ENCODE measurements at places on chromosomes 13 and 19.

DNA sequence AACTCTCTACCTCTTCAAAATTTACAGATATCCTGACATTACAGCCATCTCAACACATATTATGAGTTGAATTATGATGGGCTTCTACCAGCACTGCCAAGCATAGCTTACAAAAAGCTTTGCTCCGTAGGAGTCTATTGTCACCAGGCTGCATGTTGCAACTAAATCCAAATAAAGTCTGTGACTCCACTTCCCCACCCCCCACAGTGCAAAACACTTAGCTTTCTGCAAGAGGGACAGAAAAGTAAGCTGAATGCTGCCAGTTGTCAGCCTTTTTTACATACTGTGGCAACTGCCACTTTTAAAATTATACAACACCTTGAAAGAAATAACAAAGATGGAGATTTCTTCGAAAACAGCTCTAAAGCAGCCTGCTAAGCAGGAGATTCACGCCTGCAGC lies 189.1 kb downstream of the FGF14 start:
- DNase-seq: no peak

DNA sequence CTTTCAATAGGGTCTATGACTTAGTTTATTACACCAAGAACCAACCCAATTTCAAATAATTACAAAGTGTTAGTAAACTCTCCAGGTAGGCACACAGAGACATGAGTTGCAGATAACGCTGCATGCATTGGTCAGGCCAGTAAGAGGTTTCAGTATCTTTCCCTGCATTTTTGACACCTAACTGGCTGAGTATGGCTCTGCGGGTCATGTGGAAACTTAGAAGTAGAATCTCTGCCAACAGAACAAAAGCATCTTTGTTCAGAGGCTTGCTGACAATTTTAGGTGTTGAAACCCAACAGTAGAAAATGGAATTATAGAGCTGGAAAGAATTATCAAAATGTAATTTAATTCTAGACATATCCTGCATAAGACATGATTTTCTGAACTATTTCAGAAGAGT lies 25.3 kb downstream of the HTR2A start:
- DNase-seq: no peak

DNA sequence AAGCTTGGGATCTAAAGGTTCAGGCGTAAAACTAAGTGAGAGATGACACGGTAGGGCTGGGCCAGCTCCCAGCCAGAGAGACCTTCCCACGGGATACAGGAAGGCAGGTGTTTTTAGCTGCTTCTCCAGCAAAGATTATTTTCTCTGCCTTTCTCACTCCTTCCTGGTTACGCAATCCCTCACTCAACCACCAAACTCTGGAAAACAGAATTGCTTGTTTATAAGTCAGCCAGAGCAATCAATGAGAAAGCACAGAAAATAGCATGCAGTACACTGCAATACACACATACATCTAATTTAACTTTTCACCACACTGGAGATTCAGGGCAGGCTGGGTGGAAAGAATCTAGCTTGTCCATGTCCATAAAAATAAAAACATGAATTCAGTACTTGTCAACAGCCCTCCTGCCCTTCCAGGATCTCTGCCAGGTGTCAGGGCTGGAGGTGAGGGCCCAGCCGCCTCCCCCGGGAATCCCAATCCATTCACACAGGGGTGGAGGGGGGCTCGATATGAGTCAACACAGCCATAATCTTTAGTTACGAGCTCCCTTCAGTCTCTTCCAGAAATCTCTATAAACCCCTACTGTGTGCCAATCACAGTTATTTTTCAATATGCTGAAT lies 12.2 kb downstream of the RHPN2 start:
- DNase-seq: no peak

DNA sequence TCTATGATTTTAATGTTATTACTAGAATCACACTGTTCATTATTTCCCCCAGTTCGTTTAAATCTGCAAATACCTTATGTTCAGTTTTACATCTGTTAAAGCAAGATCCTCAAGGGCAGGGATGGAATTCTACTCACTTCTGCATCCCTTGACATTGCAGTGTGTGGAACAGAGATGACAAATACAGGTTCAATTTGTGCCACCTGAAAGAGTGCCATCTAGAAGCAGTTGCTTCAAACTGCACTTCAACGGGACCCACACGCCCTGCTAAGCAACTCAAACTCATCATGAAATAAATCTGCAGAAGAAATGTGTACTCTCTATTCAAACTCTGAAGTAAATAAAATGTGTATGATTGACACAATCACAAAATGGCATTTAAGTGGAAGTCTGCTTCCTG lies 44.5 kb downstream of the RUBCNL start:
- DNase-seq: no peak

DNA sequence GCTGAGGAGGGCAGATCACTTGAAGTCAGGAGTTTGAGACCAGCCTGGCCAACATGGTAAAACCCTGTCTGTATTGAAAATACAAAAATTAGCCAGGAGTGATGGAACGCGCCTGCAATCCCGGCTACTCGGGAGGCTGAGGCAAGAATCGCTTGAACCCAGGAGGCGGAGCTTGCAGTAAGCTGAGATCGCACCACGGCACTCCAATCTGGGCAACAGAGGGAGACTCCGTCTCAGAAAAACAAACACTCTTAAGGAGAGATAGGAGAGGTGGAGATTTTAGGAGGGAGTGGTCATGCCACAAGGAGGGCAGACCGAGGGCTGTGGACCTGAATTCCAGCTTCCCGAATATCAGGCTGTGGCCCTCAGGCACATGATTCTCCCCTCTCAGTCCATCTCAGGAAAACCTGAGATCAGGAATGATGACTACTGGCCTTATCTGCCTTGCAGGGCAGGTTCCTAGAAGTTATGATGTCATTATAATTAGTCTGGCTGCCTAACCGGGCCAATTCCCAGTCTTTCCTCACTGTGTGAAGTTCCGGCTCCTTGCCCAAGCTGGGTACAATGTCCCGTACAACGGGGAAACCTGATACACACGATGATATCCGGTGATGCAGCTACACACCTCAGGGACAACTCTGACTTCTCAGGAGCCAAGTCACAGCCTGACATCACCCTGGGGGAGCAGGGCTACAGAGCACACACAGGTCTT lies 2.5 kb downstream of the SLC35E1 start:
- DNase-seq: no peak

DNA sequence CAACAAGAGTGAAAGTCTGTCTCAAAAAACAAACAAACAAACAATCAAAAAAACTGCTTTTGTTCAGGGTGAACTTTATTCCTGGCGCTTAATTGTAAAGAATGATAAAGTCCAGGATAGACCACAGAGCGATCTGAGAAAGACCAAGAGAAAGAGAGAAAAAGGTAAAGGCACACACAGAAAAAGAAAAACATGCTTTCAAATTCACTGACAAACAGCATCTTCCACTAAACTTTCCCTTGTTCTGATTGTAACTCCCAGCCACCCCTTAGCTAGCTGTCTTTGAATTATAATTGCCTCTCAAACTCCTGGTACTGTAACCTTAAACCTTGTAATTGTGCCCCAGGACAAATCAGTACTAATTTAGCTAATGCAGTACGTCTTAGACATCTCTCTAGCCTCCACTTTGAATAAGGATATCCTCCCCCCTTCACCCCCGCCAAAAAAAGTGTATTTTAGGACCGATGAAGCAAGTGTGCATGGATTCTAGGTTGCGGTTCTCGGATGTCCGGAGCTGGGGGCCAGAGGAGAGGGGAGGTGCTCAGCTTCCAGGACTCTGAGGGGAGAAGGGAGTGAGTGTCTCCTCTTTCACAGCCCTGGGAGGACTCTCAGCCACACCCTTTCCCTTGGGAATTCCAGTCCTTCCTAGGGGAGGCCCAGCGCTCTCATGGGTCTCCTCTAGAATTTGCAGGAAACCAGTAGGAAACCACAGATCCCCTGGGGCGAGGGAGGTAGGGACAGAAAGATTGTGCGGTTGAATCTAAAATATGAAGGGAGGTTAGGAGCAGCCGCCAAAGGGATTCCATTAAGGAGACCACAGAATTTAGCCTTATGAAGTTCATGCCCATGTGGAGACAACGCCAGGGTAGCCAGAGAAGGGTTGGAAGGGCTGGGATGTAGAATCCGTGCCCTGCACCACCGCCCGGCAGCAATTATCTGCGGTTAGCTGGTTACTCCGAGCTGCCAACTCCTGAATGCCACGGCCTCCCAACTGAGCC lies 19.7 kb downstream of the ZNF536 start:
- no peak for DNase-seq

All from vagina (tissue), 2 donors.